Stimulated activated CD8-positive, alpha-beta memory T cell treated with anti-CD3 and anti-CD28 coated beads, Interleukin-4, amount 100 ng/mL, for 4 hours (primary cell): ENCODE measurements at places on chromosomes 3 and 15.

- DNase-seq = no peak
These were observed 30.8 kb downstream of the CHCHD4 start for GRCh38 chr3:14093831-14094230.

DNA sequence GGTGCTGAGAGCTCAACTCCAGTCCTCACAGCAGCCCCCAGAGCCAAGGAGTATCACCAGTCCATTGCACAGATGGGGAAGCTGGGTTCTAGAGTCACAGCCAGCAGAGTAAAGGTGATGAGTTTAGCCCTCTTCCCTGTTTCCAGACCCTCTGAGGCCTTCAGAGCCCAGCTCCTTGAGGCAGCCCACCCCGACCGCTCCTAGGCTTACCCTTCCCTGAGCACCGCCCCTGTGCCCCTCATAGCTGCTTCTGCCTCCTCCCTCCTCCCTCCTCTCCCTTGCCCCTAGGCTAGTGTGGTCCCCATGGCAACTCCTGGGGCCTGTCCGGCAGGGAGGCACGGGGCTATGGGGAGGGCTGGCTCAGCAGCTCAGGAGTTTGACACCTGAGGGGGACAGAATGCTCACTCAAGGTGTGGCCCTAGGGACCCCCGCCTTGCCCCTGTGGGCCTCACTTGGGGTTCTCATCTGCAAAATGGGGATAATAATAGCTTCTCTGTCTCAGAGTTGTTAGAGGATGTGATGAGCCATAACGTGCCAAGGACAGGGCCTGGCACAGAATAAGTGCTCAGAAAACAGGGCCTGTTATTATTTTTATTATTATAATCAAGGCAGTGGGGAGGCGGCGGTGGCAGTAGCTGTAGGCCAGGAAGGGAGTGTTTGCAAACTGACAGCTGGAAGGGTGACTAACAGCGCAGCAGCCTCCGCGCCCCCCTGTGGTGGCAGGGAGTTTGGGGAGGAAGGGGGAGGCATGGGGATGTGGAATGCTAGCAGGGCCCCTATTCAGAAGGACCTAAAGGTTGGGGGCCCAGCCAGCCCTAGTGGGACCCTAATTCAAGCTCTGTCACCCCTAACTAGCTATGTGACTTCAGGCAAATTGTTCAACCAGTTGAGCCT, 11.5 kb downstream of the CSK start:
- no peak for DNase-seq

DNA sequence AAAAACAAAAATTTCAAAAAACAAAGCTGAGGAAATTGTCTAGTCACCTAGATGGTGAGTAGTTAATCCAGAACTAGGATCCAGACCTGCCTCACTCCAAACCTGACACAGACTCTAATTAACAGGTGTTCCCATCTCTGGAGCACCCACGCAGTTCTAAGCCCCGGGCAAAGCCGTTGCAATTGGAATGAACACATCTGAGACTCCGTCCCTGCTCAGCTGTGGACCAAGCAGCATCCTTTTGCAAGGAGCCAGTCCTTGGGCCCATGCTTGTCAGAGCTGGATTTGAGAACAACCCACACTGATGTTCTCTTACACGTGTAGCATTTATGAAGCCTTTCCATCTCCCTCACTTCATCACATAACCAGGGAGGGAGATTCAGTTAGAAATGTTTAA, 54.8 kb downstream of the LMCD1 start:
- DNase-seq = no peak

- no peak for DNase-seq
These were observed 123.2 kb downstream of the DNAJB8 start for GRCh38 chr3:128343287-128344051.

- no peak for DNase-seq
These were observed 161.7 kb upstream of the ZNF385D start for GRCh38 chr3:21912711-21913110.

DNA sequence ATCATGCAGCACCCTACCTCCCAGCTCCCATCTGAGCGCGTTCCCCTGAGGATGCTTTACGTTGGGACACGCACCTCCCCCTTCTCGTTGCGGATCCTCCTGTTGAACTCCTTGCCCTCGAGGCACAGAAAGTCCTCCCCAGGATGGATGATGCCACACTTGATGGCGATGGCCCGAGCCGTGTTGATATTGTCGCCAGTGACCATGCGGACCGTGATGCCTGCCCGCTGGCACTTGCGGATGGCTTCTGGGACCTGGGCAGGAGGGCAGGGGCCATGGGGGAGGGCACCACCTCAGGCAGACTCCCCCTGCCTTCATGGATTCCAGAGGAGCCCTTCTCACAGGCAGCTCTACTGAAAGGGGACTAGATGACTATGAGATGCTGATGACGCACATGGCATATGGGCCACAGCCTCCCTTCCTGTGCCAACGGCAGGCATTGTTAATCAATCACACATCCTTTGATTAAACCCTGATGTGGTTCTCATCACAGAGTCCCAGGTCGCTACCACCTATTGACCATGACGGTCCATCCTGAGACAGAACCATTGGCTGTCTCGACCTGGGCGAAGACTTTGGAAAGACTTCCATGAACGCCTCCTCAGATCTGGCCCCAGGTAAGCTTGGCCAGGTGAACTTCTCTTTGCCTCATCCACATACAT, 29.5 kb upstream of the SEC13 start:
- DNase-seq = no peak

- no peak for DNase-seq
These were observed 135.4 kb downstream of the RAB11A start for GRCh38 chr15:66004618-66005262.

DNA sequence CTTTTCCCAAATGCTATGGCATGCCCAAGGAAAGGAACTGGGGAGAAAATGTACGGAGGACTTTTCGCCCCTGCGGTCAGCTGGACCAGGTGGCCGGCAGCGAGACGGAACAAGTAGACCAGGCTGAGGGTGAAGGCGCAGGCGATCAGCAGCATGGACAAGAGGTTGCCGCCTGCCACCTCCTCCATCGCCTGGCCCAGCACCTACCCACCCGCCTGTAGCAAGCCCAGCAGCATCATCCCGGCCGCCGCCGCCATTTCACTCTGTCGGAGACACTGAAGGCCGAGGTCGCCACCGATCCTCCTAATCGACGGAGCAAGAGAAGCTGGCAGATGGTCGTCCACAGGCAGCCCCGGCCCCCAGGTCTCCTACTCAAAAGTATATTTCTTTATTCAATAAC, 1046.3 kb upstream of the GBE1 start:
- no peak for DNase-seq

GRCh38 chr15:39720621-39721611, 61.7 kb downstream of the FSIP1 start:
- DNase-seq = no peak

DNA sequence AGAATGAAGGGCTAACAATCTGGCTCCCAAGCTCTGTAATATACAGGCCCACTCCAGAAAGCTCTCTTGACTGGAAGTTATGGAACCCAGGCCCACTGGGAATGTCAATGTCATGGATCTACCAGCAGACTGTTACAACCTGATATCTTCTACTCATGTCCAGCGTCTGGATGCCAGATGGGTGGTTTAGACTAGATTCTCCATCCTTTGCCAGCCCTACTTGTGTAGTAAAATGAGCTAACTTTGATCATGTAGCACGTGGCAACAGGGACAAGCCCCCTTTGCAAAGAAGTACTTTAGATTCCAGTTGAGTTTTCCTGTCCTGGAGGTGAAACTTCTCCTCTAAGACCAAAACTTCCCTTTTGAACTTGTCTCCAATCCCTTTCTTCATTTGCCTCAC, 55.1 kb downstream of the HEG1 start:
- no peak for DNase-seq

- DNase-seq = no peak
These were observed 104.3 kb upstream of the RASGRP1 start for GRCh38 chr15:38668898-38669391.

GRCh38 chr15:53982876-53983275, 4.6 kb downstream of the UNC13C start:
- no peak for DNase-seq

- no peak for DNase-seq
These were observed 30.6 kb downstream of the TNIK start for GRCh38 chr3:171429635-171430034.

DNA sequence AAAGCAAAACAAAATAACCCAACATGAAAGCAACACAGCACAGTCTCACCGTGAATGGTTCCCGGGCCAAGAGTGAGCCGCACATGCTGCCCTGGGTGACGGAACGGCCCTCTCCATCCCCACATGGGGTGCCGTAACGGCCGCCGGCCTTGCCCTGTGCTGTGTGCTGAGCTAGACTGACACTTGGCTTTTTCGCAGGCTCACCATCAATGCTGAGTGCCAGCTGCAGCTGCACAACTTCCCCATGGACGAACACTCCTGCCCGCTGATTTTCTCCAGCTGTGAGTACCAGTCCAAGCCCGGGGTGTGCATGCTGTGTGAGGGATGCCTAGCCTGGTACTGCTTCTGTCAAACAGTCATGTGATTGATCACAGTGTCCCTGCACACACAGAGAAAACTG, 357.6 kb downstream of the GABRG3 start:
- DNase-seq = no peak

DNA sequence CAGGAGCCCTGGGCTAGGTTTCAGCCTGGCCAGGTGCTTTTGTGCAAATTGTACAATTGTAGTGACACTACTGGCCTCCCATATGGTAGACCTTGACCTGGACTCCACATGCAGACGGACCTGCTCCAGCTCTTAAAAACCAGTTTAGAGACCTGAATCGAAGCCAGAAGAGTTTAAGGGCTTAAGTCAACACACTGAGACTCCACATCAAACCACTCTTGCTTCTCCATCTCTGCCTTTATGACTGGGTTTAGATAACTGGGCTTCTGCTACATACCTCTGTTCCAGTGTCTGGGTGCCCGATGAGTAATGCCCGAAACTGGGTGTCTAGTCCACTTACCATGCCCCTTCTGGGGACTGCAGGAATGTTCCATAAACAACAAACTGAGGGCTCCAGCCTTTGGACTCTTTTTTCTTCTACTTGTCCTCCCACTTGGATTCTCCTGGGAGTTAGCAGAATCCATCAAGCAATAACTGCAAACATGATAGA, 32.8 kb downstream of the TMEM212 start:
- no peak for DNase-seq

- DNase-seq = no peak
These were observed 72.7 kb upstream of the FAM174B start for GRCh38 chr15:92728266-92728665.

DNA sequence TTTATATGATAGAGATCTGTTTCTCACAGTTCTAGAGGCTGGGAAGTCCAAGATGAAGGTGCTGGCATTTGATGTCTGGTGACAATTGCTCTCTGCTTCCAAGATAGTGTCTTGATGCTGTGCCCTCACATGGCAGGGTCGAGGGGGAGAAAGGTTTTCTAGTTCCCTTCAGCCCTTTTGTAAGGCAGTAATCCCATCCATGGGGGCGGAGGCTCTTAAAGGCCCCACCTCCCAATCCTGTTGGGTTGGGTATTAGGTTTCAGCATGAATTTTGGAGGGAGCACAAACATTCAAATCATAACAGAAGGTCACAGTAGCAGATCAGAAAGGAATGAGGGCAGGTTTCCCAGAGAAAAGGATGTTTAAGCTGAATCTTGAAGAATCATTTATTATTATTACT, 601.7 kb upstream of the ZNF717 start:
- DNase-seq = no peak

- DNase-seq = no peak
These were observed 45.1 kb downstream of the LRRC28 start for GRCh38 chr15:99296386-99296785.
